ENCODE measurements at places on chromosomes 1 and 21. TPM values are rescaled to one million over a fixed set of nuclear protein-coding genes. Genes with fewer than 3 reads are reported as not detected.

OR6N1 gene
- not detected for total RNA-seq

IBA57 gene
- total RNA-seq, result 5.8 TPM

ZYG11A gene
- 0.98 TPM for total RNA-seq

PROX1 gene
- 79.6 TPM for total RNA-seq

CAMK2N1 gene
- total RNA-seq, result 15.5 TPM

KRTAP19-1 gene
- total RNA-seq, result not detected

GUCA2B gene
- 1.8 TPM for total RNA-seq

TNFRSF1B gene
- total RNA-seq, result 12.9 TPM

CIART gene
- total RNA-seq, result 5.1 TPM

CYP4A11 gene
- 676 TPM for total RNA-seq

PRAMEF26 gene
- total RNA-seq, result not detected

DNA sequence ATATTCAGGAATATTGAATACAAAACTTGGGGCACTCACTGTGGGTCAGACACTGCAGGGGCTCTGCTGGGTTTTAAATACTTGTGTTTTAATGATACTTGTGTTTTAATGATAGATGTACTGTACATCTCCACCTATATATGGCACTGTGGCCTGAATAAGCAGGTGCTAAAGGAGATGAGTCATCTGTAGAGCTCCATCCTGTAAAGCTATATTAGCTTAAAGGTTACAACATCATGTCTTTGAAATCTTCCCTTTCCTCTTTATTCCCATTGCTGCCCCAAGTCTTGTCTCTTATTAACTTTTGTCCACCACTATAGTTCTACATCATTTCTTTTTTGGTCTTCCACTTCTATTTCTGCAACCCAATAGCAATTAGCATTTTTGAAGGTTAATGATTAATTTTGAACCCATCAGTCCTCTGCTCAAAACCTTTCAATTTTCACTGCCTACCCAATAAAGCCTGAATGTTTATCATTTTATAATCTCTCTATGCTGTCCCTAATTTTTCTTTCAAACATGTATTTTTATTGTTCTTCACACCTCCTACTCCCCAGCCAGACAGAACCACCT, 113.3 kb upstream of the PTGFR start:
- no peak overlapping the region for H3K4me3 ChIP-seq
- H3K27ac ChIP-seq, result no peak overlapping the region

DNA sequence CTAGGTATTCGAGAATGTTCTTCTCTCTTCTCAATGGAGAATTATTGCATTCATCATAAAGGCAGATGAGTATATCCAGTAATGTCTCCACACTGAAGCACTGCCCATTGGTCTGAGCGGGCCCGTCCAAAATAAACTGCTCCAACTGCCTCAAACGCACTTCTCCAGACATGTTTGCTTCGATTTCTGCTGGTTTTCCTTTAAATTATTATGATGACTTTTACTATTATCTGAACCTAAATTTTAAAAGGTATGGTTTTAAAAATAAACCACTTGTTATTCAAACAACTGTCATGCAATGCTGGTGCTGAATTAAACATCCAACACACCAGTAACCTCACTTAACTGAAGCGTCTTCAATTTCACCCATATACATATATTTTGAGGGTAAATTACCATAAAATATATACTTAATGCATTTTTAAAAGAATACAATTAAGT, 1.3 kb downstream of the CDC42BPA start:
- H3K27ac ChIP-seq, result peak overlapping the region; percentile 91
- H3K4me1 ChIP-seq, result peaks cover 6% of the 10 kb centered on the region
- DNase-seq, result no peak
- peak overlapping the region; percentile 78 for H3K4me3 ChIP-seq

- H3K4me3 ChIP-seq, result no peak overlapping the region
- DNase-seq, result no peak
- H3K27ac ChIP-seq, result no peak overlapping the region
- H3K27me3 ChIP-seq, result no peaks in the 10 kb centered on the region
- peaks cover 45% of the 10 kb centered on the region for H3K36me3 ChIP-seq
Measured at GRCh38 chr1:150072959-150073358, 5.4 kb downstream of the VPS45 start.

GRCh38 chr21:27290028-27290427, 323.1 kb upstream of the ADAMTS5 start:
- no peaks in the 10 kb centered on the region for H3K27me3 ChIP-seq
- no peaks in the 10 kb centered on the region for H3K36me3 ChIP-seq
- no peak for DNase-seq
- H3K4me1 ChIP-seq, result no peaks in the 10 kb centered on the region

DNA sequence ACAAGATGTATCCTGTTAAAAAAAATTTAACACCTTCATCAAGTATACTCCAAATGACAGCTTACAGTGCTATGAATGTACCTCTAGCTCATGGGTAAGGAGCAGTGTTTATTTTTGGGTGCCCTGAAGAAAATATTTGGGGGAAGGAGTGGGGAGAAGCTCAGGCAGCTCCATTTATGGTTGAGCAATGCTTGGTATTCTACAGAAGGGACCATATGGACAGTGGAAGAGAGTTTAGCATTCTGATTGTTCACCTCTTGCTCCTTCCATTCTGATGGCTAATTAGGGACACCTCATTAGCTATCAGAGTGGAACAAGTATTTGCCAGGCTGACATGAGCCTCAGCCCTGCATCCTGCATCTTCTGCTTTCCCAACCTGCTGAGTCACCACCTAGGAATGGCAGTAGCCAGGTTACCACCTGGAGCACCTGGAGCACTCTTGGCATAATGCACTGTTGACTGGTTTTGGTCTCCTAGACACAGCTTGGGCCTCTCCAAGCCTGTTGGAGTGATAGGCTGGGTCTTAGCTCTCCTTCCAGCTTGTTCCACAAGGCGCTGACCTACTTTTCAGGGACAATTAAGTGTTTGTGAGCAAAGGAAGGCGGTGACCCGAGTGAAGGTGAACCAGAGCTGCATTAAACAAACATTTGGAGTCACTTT, 62.0 kb upstream of the MACF1 start:
- H3K27me3 ChIP-seq, result no peaks in the 10 kb centered on the region
- H3K27ac ChIP-seq, result no peak overlapping the region
- no peaks in the 10 kb centered on the region for H3K36me3 ChIP-seq
- H3K4me3 ChIP-seq, result no peak overlapping the region
- DNase-seq, result no peak

DNA sequence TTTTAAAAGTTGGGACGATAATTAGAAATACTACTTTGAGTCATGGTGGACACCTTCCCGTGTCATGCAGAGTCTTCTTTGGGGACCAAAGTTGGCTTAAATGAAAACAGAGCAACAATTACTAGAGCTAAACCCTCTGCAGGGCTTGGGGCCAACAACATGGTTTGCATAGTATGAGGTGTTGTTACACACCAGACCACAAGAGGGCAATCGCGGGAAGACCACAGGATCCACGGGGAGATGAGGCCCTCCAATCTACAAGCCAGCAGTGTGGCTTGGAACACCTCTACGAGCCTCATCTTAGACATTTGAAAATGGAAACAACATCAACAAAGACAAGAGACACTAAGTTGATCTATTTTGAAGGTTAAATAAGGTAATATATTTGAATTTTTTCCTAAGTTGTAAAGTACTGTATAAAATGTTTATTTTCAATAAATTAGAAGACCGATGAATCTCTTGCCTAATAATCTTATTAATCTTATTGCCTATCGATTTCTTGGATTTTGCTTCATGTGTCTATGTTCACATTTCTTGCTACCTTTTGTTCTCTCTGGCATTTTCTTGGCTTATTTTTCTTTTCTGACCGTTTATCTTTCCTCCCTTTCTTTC, 8.2 kb upstream of the SMCP start:
- no peaks in the 10 kb centered on the region for H3K36me3 ChIP-seq
- DNase-seq, result peak; percentile 58
- no peak overlapping the region for H3K27ac ChIP-seq
- H3K27me3 ChIP-seq, result no peaks in the 10 kb centered on the region
- H3K4me1 ChIP-seq, result no peaks in the 10 kb centered on the region

GRCh38 chr1:3469849-3470649, 15.6 kb downstream of the ARHGEF16 start:
- H3K27me3 ChIP-seq, result no peaks in the 10 kb centered on the region
- H3K36me3 ChIP-seq, result no peaks in the 10 kb centered on the region
- no peak overlapping the region for H3K27ac ChIP-seq
- DNase-seq, result no peak
- H3K4me1 ChIP-seq, result no peaks in the 10 kb centered on the region

- no peaks in the 10 kb centered on the region for H3K27me3 ChIP-seq
- no peaks in the 10 kb centered on the region for H3K36me3 ChIP-seq
- H3K27ac ChIP-seq, result no peak overlapping the region
- H3K4me1 ChIP-seq, result no peaks in the 10 kb centered on the region
- no peak overlapping the region for H3K4me3 ChIP-seq
Measured at GRCh38 chr1:71049951-71050598, 2.5 kb upstream of the PTGER3 start.

DNA sequence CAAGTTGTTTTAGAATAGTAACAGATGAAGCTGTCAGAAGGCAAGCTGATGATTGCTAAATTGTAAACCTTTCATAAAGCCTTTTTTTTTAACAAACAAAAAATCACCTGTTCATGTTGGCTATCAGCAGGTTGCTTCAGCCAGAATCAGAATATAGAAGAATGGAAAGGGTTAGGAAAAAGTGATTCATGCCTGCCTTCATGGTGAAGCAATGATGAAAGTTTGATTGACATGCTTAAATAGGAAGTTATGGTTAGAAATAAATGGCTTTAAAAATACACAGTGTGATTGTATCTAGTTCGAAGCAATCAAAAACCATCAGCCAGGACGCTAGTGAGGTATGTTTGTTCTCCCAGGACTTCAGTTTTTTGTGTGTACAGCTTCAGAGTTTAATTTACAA, 37.9 kb downstream of the GABPA start:
- H3K27me3 ChIP-seq, result no peaks in the 10 kb centered on the region
- H3K27ac ChIP-seq, result no peak overlapping the region
- H3K4me1 ChIP-seq, result peaks cover 4% of the 10 kb centered on the region
- H3K4me3 ChIP-seq, result no peak overlapping the region
- H3K36me3 ChIP-seq, result peaks cover 11% of the 10 kb centered on the region

DNA sequence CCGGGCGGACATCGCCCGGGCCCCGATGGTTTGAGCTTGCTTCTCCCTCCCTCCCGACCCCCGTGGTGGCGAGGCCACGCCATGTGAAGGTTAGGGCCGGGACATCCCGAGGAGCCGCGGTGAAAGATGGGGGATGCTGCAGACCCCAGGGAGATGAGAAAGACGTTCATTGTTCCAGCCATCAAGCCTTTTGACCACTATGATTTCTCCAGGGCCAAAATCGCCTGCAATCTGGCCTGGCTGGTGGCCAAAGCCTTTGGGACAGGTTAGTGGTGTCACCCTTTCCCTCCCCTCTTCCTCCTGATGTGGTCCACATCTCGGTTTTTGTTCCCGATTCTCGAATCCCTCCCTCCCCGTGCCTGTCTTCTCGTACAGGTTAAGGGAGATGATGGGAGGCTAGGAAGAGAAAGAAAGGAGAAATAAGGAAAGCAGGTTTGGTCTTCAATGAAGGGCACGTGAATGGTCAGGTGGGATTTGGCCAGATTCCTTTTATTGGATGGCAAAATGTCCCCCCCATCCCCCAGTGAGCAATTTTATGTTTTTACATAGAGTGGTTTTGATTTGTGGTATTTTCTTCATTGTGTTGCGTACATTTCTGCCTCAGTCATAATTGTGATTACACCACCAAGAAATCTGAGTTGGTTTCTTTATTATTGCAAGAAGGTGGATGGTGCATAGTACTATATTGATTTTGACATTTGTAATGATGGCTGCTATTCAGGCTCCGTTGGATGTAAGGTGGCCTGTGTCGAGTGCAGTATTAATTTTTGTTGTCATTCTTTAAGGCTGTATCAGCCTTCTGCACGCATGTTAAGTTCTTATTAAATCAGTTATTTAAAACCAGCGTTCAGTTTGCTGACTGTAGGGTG, 1.2 kb downstream of the CAMSAP2 start:
- peak; percentile 54 for DNase-seq
- no peaks in the 10 kb centered on the region for H3K36me3 ChIP-seq
- peak overlapping the region; percentile 85 for H3K4me3 ChIP-seq
- H3K4me1 ChIP-seq, result no peaks in the 10 kb centered on the region

- H3K36me3 ChIP-seq, result no peaks in the 10 kb centered on the region
- H3K27ac ChIP-seq, result no peak overlapping the region
- no peak overlapping the region for H3K4me3 ChIP-seq
- no peak for DNase-seq
- no peaks in the 10 kb centered on the region for H3K4me1 ChIP-seq
Measured at GRCh38 chr1:65276197-65276939, 33.0 kb upstream of the DNAJC6 start.

DNA sequence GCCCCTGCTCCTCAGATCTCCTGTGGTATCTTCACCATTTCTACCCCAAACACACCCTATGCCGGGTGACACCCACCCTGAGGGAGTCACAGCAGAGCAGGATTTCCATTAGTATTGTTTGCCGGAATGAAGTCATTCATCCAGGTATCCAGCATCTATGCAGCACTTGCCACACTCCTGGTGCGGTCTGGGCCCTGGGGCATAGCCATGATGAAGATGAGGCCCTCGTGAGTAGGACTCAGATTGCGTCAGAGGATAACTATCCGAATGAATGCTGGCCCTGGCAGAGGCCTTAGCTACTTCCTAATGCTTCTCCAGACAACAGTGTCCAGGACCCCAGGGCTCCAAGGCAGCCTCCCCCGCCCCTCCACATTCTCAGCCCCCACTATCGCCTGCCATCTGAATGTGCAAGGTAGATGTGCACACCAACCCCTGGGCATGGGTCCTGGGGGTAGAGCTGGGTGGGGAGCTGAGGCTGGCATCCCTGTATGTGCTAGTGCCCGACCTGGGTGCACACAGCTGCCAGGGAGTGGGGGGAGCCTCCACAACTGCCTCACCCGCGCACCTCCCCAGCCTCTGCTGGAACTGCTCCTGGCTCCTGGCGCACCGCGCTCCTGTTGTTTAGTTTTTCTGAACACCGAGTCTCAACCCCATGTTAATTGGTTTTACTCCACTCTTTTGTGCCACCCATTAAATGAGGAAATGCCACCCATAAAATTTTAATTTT, 25.5 kb upstream of the ZC3H12A start:
- no peak overlapping the region for H3K4me3 ChIP-seq
- no peaks in the 10 kb centered on the region for H3K27me3 ChIP-seq

- H3K27ac ChIP-seq, result no peak overlapping the region
- H3K4me1 ChIP-seq, result no peaks in the 10 kb centered on the region
- DNase-seq, result no peak
- H3K27me3 ChIP-seq, result no peaks in the 10 kb centered on the region
- no peak overlapping the region for H3K4me3 ChIP-seq
Measured at GRCh38 chr1:248625166-248625565, 9.7 kb downstream of the OR2T11 start.

DNA sequence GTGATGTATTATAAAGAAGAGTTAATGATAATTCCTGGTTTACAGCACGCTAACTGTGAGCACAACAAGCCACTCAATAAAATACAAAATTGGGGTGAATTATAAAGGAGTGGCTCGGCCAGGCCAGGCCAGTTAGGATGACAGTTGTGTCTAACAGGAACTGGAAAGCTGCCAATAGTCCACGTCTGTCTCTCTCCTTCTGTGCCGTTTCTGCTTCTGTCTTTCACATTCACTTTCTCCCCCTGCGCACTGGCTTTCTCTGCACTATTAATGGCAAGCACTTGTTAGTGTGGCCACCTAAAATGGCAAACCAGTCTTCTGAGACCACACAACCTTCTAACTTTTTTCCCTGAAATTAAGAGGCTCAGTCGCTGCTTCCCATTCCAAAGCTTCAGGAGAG, 394.3 kb downstream of the NTNG1 start:
- no peaks in the 10 kb centered on the region for H3K27me3 ChIP-seq
- H3K4me3 ChIP-seq, result no peak overlapping the region
- H3K36me3 ChIP-seq, result no peaks in the 10 kb centered on the region
- DNase-seq, result no peak
